HFF-Myc (cell line): ENCODE measurements at places on chromosomes 13 and 19.

GRCh38 chr13:53513226-53513625, 484.6 kb downstream of the OLFM4 start:
- DNase-seq, result no peak

- DNase-seq, result no peak
Observed at GRCh38 chr19:31666126-31666525, 316.9 kb upstream of the TSHZ3 start.

DNA sequence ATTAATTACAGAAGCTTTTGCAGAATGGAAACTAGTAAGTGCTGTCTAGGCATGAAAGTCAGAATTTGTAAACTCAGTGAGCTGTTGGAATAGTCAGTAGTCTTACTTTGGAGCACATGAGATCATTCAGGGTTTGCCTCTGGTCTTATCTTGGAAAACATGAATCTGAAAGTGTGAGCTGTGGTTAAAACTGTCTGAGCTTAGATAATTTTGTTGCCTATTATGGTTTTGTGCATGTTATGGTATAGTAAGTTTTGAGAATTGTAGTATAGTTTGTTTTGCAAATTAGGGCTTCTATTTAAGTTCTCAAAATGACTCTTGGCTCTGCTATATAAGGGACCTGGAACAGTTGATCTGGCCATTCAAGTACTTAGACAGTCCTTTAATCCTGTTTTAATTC, 53.7 kb upstream of the TRPC4 start:
- no peak for DNase-seq

DNA sequence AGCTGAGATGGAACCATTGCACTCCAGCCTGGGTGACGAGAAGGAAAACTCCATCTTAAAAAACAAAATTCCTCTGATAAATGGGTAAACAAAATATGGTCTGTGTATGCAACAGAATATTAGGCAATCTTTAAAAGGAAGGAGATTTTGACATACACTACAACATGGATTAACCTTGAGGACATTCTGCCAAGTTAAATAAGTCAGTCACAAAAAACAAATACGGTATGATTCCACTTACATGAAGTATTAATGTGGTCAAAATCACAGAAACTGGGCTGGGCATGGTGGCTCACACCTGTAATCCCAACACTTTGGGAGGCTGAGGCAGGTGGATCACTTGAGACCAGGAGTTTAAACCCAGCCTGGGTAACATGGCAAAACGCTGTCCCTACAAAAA, 3.0 kb upstream of the ZNF444 start:
- no peak for DNase-seq

DNA sequence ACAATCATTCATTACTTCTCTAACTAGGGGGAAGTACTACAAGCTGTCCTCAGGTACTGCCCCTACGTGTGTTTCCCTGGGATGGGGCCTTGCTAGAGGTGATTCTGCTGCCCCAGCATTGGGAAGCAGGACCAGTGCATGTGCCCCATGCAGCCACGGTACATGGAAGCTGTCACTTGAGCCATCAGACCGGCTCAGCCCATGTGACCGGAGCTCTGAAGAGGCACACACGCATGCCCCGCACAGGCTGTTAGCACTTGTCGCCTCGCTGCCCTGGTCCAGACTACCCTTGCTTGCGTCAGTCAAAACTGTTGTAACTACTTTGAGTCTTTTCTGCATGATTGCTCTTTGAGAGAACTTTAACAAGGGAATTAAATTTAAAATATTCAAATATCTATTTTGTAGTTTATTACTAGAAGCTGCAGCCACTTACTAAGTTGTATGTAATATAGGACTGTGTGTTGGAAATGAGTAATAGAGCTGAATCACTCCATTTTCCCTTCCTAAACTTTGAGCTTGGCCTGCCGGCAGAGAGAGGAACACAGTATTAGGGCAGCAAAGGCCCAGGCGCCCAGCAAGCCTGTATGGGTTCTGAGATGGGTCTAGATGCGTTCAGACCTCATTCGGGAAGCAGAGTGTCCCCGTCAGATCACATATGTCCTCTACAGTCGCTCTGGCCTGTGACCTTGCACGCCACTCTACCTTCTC, 42.2 kb downstream of the DHRS12 start:
- no peak for DNase-seq

- no peak for DNase-seq
Observed at GRCh38 chr13:20336761-20337160, 104.6 kb upstream of the GJB6 start.

DNA sequence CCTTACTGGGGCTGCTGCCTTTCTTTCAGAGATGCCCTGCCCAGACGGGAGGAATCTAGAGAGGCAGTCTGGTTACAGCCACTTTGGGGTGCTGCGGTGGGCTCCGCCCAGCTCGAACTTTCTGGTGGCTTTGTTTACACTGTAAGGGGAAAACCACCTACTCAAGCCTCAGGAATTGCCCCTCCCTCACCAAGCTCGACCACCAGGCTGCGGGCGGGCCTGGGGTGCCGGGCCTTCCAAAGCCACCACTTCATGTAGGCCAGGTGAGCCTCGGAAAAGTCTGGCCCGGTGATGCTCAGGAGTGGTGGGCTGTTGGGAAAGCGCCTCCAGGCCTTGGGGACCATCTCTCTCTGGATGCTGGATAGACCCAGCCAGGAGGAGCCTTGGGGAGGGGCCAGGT, 218.6 kb downstream of the MTUS2 start:
- no peak for DNase-seq

DNA sequence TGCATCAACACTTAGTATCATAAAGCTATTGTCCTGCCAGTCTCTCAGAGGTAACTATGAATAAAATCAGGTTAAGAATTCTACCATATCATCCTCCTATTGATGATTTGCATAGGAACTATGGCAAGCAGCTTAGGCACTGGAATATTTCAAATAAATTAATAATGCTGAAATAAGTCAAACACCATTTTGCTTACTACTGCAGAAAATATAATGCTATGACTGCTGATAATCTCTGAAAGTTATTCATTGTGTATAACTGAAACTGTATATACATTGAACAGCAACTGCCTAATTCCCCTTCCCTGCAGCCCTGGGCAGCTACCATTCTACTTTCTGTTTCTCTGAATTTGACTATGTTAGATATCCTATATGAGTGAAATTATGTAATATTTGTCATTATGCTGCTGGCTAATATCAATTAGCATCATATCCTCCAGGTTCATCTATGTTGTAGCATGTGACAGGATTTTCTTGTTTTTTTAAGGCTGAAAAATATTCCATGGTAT, 318.8 kb upstream of the SGCG start:
- DNase-seq, result no peak

DNA sequence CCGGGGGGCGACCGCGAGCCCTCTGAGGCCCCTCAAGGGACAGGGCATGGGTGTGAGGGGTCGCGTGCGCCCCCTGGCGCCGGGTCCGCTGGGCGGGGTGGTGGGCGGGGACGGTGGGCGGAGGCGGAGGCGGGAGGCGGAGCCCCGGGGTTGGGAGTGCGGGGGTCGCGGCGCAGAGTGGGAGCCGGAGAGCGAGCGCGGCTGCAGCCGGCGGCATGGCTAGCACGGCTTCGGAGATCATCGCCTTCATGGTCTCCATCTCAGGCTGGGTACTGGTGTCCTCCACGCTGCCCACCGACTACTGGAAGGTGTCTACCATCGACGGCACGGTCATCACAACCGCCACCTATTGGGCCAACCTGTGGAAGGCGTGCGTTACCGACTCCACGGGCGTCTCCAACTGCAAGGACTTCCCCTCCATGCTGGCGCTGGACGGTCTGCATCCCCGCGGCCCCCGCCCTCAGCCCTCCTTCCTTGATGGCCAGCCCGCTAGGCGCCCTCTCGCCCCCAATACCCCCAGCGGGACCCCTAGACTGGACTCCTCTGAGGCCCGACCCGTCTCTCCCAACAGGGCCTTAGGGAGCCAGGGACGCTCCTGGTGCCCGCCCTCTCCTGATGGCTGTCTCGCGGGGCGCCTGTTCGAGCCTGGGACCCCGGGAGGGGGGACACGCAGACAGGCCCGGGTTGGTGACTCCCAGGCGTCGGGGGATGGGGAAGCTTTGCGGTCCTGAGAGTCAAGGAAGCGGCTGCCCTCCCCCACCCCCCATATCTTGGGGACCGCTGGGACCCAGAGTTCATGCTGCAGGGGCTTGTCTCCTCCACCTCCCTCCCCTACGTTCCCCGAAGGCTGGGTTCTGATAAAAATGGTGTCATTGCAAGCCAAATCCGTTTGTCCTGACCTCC, at the start of gene CLDN10:
Gene CLDN10, plus strand, starts transcription at position 182 of the 903 bp plus-strand sequence. Its CDS starts 34 bp downstream, at position 216.
- DNase-seq, result no peak

DNA sequence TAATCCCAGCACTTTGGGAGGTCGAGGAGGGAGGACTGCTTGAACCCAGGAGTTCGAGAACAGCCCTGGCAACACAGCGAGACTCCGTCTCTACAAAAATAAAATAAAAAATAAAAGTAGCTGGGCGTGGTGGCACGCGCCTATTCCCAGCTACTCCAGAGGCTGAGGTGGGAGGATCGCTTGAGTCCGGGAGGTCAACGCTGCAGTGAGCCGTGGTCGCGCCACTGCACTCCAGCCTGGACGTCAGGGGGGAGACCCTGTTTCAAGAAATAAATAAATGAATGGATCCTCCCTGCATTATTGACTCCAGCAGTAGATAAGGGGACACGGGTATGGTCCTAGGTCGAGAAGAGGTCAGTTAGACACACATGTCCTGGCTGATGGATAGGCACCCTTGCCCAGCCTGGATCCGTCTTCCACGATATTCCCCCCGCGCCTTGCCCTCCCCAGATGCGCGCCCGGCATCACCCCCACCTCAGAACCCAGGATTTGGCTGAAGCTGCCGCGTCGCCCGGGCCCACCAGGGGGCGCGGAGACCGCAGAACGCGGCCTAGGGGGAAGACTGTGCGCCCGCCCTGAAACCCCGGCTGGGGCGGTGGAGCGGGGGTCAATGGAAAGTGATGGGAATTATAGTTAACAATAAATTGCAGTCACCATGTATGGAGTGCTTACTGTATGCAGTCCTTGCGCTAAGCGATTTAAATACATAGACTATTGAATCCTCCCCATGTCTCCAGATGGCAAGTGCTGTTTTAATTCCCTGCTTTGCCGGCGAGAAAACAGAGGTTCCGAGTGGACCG, 2.1 kb upstream of the HOOK2 start:
- DNase-seq, result no peak
